ENCODE measurements at places on chromosomes 6 and 20. TPM values are rescaled to one million over a fixed set of nuclear protein-coding genes. Genes with fewer than 3 reads are reported as not detected.

DNA sequence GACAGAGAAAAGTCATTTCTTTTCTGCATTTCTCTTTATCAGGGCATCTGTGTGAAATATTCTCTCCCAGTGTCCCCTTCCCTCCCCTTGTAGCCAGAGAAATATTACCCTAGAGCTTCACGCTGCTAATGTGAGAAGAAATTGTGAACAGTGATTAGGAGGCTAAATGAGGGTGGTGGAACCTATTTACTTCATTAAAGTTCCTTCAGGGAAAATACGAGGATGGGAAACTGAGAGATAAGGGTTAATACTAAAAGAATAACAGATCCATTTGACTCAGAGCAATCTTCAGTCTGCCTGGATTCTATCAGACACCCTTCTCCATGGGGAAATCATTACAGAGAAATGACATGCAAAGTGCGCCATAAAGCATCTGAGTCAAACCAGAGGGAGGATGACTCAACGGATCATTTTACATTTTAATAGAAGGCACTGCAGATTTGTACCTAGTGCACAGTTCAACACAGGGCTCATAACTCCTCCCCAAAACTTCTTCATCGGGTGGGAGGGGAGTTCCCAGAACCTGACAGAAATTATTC is 131.3 kb downstream of the GJA10 start:
- H3K4me1 ChIP-seq, result peaks cover 88% of the 10 kb centered on the region
- peak; percentile 77 for DNase-seq
- peaks cover 70% of the 10 kb centered on the region for H3K36me3 ChIP-seq
- no peaks in the 10 kb centered on the region for H3K27me3 ChIP-seq

GRCh38 chr6:91626911-91627310 is 1040.0 kb upstream of the MAP3K7 start:
- H3K36me3 ChIP-seq, result no peaks in the 10 kb centered on the region
- no peaks in the 10 kb centered on the region for H3K4me1 ChIP-seq
- H3K27ac ChIP-seq, result no peak overlapping the region
- H3K4me3 ChIP-seq, result no peak overlapping the region
- DNase-seq, result no peak
- H3K27me3 ChIP-seq, result no peaks in the 10 kb centered on the region

Gene MYH7B
- total RNA-seq, result 0.23 TPM

- no peaks in the 10 kb centered on the region for H3K4me1 ChIP-seq
- no peaks in the 10 kb centered on the region for H3K36me3 ChIP-seq
- no peak overlapping the region for H3K27ac ChIP-seq
- DNase-seq, result no peak
Measured at GRCh38 chr6:27847706-27848105, 64.5 kb downstream of the OR2B2 start.

Gene MAK
- 0.42 TPM for total RNA-seq

DNA sequence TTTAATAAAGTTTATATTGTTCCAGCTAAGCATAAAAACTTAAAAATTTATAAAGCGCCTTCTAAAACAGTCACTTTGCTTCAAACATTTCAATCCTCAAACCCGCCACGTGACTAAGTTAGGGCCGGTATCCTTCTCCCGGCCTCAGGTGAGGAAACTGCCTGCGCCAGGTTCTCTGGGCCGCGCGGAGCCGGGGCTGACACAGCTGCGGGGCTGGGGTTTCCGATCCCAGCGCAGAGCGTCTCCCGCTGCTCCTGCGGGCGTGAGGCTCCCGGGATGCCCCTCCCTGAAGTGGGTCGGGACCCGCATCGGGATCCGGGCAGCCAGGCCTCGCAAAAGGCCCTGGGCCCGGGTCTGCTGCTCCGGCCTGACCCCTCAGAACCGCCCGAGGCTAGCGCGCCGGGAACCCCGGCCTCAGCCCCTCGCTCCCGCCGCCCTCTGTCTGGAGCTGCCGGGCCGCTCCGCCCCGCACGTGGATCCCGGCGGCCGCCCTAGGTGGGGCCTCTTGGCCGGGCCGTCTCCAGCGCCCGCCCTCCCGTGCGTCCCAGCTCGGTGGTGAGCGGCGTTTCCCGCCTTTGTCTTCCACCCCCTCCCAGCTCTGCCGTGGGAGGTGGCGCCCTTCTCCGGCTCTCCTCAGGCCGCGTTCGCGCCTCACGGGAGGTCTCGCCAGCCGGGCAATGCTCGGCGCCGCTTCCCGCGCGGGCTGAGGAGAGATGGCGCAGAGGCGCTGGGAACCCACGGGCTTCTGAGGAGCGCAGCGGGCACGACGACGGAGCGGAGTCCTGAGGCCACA is 267.9 kb downstream of the DLL1 start:
- H3K27ac ChIP-seq, result no peak overlapping the region
- H3K27me3 ChIP-seq, result peaks cover 10% of the 10 kb centered on the region
- no peaks in the 10 kb centered on the region for H3K4me1 ChIP-seq
- H3K36me3 ChIP-seq, result no peaks in the 10 kb centered on the region
- DNase-seq, result no peak
- no peak overlapping the region for H3K4me3 ChIP-seq

- H3K27me3 ChIP-seq, result peaks cover 7% of the 10 kb centered on the region
- H3K27ac ChIP-seq, result no peak overlapping the region
- no peak overlapping the region for H3K4me3 ChIP-seq
Measured at GRCh38 chr20:43840382-43841070, 74.1 kb upstream of the TOX2 start.

Gene KCNG1
- 2.8 TPM for total RNA-seq

Gene RRAGD
- total RNA-seq, result 19.6 TPM

GRCh38 chr6:26003102-26003694 is 40.6 kb downstream of the TRIM38 start:
- H3K27me3 ChIP-seq, result no peaks in the 10 kb centered on the region
- H3K36me3 ChIP-seq, result peaks cover 18% of the 10 kb centered on the region
- peak; percentile 65 for DNase-seq
- no peak overlapping the region for H3K27ac ChIP-seq
- H3K4me1 ChIP-seq, result peaks cover 3% of the 10 kb centered on the region

Gene CCR6
- total RNA-seq, result 4.0 TPM

Gene IP6K3
- not detected for total RNA-seq

DNA sequence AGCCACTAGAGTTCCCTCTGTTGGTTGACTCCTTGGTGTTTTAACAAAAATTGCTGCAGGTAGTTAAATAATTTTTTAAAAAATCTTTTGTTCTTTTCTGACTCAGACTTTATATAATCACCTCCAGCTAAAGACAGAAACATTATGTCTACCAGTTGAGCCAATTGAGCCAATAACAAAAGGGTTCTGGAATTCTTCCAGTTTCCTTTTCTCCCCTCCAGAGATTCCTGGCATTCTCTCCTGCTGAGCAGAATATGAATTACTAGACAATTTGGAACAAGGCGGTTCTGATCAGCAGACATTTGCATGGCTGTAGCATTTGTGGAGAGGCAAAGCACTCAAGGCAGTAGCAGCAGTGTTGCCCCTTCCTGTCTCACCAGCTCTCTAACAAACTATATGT is 144.0 kb upstream of the SLC35B3 start:
- no peak overlapping the region for H3K27ac ChIP-seq
- H3K36me3 ChIP-seq, result no peaks in the 10 kb centered on the region
- no peak overlapping the region for H3K4me3 ChIP-seq
- H3K27me3 ChIP-seq, result no peaks in the 10 kb centered on the region
- H3K4me1 ChIP-seq, result no peaks in the 10 kb centered on the region
- no peak for DNase-seq

- no peak overlapping the region for H3K4me3 ChIP-seq
- H3K36me3 ChIP-seq, result no peaks in the 10 kb centered on the region
- no peaks in the 10 kb centered on the region for H3K4me1 ChIP-seq
- H3K27me3 ChIP-seq, result no peaks in the 10 kb centered on the region
Measured at GRCh38 chr6:18021166-18021850, 33.9 kb upstream of the KIF13A start.

- no peak for DNase-seq
- H3K36me3 ChIP-seq, result no peaks in the 10 kb centered on the region
- H3K27me3 ChIP-seq, result no peaks in the 10 kb centered on the region
- no peak overlapping the region for H3K27ac ChIP-seq
- H3K4me1 ChIP-seq, result peaks cover 33% of the 10 kb centered on the region
Measured at GRCh38 chr20:24052599-24053275, 64.2 kb upstream of the GGTLC1 start.

GRCh38 chr6:3260772-3261517 is 2.2 kb downstream of the PSMG4 start:
- peaks cover 30% of the 10 kb centered on the region for H3K36me3 ChIP-seq
- DNase-seq, result no peak
- peaks cover 3% of the 10 kb centered on the region for H3K27me3 ChIP-seq
- peaks cover 38% of the 10 kb centered on the region for H3K4me1 ChIP-seq
- peak overlapping the region; percentile 79 for H3K27ac ChIP-seq
- H3K4me3 ChIP-seq, result peak overlapping the region; percentile 89

DNA sequence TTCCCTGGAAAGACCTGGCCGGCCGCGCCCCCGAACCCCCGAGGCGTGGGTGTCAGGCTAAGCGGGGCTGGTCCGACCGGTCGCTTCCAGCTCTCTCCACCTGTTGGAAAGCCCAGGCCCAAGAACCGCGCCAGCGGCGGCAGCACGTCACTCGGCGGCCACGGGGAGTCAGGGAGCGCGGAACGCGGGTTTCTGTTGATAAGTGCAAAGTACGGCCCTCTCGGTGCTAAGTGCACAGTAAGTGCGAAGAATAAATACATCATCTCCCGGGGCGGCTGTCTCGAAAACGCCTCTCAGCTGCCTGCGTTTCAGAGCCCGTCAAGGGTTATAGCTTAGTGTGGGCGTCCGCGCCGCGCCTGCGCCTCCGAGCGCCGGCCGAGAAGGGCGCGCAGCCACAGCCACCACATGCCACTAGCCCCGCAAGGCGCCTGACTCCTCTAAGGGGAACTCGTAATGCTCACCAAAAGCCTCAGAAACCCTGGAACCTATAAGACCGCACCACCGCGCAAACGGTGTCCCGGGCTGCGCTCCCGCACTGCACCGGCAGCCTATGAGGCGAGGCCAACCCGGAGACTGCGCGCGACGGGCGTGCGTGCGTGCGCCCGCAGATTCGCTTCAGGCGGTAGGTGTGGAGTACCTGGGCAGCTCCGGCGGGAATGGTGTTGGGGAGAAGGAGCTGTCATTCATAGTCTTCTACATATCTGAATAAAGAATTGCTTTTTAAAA is 9.2 kb upstream of the TBX18 start:
- H3K27ac ChIP-seq, result no peak overlapping the region
- H3K27me3 ChIP-seq, result peaks cover 62% of the 10 kb centered on the region
- DNase-seq, result peak; percentile 25
- peaks cover 4% of the 10 kb centered on the region for H3K4me1 ChIP-seq
- H3K4me3 ChIP-seq, result no peak overlapping the region

Gene PRSS16
- 1.5 TPM for total RNA-seq

GRCh38 chr6:28225056-28225834 is at the start of gene ZSCAN9:
Gene ZSCAN9 (plus strand): TSS chr6:28225275. CDS start chr6:28227085, 1,810 bp downstream.
- H3K4me1 ChIP-seq, result peaks cover 12% of the 10 kb centered on the region
- H3K27ac ChIP-seq, result peak within 1 kb of the TSS; percentile 48
- no peaks in the 10 kb centered on the region for H3K36me3 ChIP-seq
- H3K27me3 ChIP-seq, result peaks cover 34% of the 10 kb centered on the region

GRCh38 chr6:42315991-42316970 is 98.6 kb upstream of the MRPS10 start:
- H3K4me3 ChIP-seq, result no peak overlapping the region
- DNase-seq, result peak; percentile 54
- peaks cover 63% of the 10 kb centered on the region for H3K4me1 ChIP-seq
- H3K36me3 ChIP-seq, result peaks cover 6% of the 10 kb centered on the region
- H3K27me3 ChIP-seq, result no peaks in the 10 kb centered on the region

Gene GSTA3
- not detected for total RNA-seq

DNA sequence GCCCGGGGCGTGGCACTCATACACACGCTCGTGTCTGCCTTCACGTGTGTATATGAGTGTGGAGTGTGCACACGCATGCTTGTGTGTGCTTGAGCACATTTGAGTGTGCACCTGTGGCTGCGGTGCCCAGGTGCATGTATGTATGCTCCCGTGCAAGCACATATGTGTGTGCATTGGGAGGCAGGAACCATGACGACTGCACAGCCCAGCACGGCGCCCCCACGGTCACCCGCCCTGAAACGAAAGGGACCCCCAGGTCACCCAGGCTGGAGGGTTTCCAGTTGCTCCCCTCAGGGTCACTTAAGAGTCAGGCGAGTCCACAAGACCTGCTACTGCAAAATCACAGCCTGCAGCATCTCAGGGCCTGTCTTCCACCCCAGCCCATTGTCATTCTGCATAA is 94.7 kb downstream of the YTHDF1 start:
- peaks cover 14% of the 10 kb centered on the region for H3K27me3 ChIP-seq
- H3K27ac ChIP-seq, result no peak overlapping the region
- DNase-seq, result no peak
- H3K4me3 ChIP-seq, result no peak overlapping the region

DNA sequence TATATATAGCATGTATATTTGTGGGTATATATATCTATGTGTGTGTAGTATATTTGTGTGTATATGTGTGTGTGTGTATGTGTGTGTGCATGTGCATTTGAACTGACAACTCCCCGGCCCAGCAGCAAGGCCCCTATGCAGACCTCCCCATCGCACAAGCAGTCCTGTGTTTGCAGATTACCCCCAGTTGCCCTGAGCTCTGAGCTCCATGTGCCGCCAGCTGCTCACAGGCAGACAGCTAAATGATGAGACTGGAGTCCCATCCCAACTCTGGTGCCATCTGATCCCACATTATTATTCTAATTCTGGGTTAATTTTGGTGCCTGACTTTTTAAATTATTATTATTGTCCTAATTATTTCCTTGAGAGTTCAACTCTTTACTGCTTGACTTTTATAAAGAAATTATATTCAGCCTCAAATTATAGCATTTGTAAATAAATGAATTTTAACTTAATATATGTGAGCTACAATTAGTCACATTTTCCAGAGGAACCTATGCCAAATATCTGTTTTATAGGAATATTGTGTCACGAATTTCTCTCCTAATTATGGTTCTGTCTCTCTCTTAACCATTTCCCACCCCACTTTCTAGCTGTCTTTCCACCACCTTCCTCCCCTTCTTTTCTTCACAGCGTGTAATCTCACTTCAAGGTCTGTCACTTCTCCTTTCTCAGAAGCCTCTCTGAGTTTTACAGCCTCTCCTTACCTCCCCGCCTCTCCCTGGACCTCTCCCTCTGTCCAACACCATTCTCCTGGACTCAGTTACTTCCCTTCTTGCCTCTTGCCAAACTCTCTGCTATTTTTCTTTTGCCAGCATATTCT is 90.6 kb upstream of the SYNDIG1 start:
- no peak overlapping the region for H3K4me3 ChIP-seq
- H3K27me3 ChIP-seq, result no peaks in the 10 kb centered on the region
- no peaks in the 10 kb centered on the region for H3K36me3 ChIP-seq
- DNase-seq, result no peak
- H3K27ac ChIP-seq, result no peak overlapping the region

DNA sequence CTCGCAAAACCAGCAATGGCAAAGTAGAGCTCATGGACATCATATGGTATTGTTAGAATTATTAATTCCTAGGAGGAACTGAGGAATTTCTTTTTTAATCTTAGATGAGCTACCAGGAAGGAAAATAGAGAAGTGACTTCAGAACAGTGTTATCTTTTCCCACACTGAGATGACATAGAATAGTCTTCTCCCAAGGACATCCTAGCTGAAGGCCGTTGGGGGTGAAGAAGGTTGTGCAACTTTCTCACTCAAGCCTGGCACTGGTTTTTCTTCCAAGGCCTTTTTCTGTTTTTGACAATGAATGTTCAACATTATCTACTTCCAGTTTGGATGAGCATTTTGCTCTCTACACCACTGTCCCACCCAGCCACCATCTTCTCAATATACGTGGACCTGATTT is 35.8 kb upstream of the MAS1 start:
- H3K4me1 ChIP-seq, result no peaks in the 10 kb centered on the region
- H3K27me3 ChIP-seq, result peaks cover 2% of the 10 kb centered on the region
- no peak for DNase-seq
- H3K4me3 ChIP-seq, result no peak overlapping the region
- no peaks in the 10 kb centered on the region for H3K36me3 ChIP-seq
